Fibroblast of upper back skin (primary cell): ENCODE measurements at places on chromosomes 2 and 18.

- peak; percentile 41 for DNase-seq
Measured at GRCh38 chr2:200305797-200306195, 697 bp upstream of the SPATS2L start.

DNA sequence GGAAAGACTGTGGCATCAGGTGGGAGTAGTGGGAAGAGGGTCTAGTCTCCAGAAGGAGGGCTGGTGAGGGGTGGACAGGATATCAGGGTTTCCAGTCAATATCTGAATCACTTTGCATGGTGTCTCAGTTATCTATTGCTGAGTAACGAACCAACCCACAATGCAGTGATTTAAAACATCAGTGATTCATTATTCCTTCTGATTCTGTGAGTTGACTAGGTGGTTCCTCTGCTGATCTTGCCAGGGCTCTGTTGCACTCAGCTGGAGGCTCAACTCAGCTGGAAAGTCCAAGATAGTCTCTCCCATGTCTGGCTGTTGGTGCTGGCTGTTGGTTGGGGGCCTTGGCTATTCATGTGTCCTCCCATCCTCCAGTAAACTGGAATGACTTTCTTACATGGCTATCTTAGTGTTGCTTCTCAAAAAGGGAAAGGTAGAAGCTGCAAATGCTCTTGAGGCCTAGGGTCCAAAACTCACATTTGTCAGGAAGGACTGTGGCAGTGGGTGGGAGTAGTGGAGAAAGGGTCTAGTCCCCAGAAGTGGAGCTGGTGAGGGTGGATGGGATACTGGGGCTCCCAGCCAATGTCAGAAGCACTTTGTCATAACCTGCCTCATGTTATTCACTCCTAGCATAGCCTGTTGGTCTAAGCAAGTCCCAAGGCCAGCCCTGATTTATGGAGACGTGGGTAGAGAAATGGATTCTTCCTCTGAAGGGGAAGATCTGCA is 13.9 kb downstream of the IL1F10 start:
- no peak for DNase-seq

GRCh38 chr2:85409845-85410583 is at the start of gene CAPG:
TSS of gene CAPG (minus strand) at chr2:85410366. CDS start at chr2:85402145, 8,221 bp downstream.
- DNase-seq = no peak

GRCh38 chr2:182503886-182504285 is 77.0 kb upstream of the PDE1A start:
- DNase-seq = peak; percentile 21

GRCh38 chr18:64083916-64084315 is 65.0 kb downstream of the LINC00305 start:
- no peak for DNase-seq
